Esophagus squamous epithelium (tissue), 5 donors: ENCODE measurements at places on chromosomes 5 and 9.

DNA sequence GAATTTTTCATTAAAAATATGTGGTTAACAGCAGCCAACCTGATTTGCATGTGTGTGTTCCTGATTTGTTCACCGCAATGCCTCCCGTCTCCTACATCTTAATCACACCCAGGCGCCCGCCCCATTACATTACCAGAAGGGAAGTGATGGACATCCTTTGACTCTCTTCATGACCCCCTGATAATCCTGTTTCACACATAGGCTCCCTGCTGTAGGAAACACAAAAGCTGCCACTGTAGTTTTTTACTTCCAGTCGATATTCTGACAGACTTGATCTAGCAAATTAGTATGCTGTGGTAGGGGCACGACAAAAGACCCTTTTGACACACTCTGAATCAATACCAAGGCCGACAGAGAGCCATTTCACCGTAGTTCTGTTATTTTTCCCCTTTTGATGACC is 287.8 kb upstream of the ISL1 start:
- DNase-seq = no peak

- DNase-seq = no peak
These were observed 607 bp downstream of the UHRF2 start for GRCh38 chr9:6413365-6414246.

DNA sequence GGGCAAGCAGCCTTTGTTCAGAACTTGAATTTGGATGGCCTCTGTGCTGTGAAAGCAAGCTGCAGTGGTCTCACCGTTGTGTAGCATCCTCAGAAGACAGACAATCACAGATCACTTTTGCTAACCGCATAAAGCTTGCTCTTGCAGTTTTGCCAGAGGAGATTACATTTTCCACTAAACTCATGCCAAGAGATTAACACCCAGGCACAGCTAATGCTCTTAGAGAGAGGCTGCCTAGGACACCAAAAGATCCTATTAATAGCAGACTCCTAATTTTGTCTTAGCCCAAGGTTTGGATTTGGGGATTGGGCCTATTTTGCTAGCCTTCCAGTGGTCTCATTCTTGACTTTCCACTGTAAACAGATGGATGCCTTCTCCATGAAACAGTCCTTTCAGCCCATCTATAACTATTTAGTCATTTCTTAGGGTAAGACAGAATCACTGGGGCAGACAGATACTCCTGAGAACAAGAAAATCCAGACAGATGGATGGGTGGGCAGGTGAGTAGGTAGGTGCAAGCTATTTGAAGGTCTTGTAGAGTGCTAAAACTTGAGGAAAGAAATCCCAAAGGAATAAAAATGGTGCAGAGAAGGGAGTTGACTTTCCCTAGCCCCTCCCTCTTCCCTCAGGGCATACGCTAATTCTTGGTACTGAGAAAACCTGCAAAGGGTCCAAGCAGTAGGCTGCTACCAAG is 506.2 kb downstream of the SPOCK1 start:
- no peak for DNase-seq

DNA sequence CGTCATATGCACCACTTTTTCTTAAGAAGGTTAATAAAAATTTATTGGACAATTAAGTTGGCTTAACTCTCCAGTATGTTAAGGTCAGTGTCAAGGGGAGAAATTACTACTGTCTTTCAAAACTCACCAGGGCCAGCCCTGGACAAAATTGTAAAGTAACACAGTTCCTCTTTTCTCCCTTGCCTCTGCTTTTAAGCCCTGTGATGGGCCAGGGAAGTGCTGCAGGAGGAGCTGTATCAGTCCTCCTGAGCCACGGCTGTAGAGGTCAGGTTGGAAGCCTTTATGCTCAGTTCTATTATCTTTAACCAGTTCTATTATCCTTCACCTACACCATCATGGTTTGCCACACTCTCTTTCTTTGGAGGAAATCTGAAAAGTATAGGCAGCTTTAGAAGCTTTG is 11.5 kb upstream of the PPP2R2B start:
- no peak for DNase-seq

GRCh38 chr5:148147415-148147814 is 20.9 kb upstream of the SPINK14 start:
- no peak for DNase-seq

DNA sequence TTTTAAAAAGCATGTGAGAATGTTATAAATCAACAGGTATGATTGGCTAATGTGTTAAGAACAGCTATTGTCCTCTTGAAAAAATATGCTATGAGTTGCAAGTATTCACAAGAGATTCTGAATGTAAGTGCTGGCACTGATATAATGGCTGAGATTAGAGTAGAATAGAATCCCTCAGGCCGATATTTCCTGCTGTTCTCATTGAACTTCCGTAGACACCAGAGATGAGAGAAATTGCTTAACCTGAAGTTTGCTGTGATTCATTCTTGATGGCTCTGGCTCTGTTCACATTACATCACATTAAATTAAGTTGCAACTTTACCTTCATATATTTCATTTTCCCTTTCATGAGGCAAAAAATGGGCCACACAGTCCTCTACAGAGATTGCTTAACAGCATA is 114.5 kb downstream of the BAAT start:
- no peak for DNase-seq

GRCh38 chr5:53423724-53424123 is 56.7 kb upstream of the FST start:
- no peak for DNase-seq

DNA sequence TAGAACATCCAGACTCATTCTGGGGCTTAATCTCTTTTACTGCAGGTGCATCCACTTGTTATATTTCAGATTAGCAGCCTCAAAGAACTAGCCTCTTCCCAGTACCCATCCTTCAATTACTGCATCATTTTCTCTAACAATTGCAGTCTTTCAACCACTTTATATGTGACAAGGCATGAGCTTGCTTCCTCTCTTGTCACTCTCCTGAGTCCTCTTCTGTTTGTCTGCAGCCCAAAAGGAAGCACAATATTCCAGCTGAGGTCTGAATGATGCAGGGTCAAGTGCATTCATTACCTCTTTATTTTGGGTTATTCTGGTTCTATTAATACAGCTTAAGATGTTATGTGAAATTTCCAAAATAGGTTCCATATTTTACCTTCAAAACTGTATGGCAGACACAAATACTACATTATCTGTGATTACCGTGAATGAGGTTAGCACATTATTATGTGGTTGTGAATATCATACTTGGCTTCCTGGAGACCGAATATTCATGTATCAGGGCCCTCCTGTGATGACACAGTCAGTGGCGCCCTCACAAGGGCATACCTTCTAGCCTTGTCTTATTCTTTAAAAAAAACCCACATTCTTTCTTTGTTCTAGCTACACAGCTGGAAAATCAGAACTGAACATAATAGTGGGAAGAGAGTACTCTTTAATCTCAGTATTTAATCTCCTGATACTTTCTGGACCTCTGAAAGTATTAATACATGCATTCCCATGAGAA is 323.8 kb downstream of the PDE4D start:
- DNase-seq = no peak

- DNase-seq = no peak
These were observed 31.9 kb upstream of the HAND1 start for GRCh38 chr5:154509784-154510555.

GRCh38 chr9:136687721-136688223 is 515 bp upstream of the AGPAT2 start:
- DNase-seq = no peak

- DNase-seq = no peak
These were observed 13.5 kb upstream of the B4GALT1 start for GRCh38 chr9:33180526-33181184.

GRCh38 chr9:74275872-74276508 is 221.1 kb upstream of the RORB start:
- DNase-seq = no peak

DNA sequence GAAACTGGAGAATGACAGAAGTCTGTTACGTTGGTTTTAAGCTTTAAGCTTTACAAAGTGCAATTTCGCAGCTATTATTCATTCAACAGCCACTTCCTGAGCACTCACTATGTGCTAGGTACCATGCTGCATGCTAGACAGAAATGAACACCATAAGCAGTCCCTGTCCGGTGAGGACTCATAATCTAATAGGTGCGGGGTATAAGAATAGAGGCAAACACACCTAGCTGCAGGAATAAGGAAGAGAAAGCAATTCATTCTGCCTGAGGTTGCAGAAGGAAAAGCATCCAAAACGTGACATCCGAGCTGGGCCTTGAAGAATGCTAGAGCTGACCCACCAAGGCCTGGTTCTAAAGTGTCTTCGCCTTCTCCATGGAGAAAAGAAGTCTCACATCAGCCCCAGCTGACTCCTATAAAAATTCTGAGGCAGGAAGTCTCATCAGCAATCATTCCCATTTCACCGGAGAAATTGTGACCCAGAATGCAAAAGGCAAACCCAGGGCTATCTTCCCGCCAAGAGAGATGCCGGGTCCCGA is 542 bp downstream of the FKBP15 start:
- DNase-seq = no peak

GRCh38 chr5:55860288-55860687 is 9.1 kb downstream of the IL31RA start:
- no peak for DNase-seq

DNA sequence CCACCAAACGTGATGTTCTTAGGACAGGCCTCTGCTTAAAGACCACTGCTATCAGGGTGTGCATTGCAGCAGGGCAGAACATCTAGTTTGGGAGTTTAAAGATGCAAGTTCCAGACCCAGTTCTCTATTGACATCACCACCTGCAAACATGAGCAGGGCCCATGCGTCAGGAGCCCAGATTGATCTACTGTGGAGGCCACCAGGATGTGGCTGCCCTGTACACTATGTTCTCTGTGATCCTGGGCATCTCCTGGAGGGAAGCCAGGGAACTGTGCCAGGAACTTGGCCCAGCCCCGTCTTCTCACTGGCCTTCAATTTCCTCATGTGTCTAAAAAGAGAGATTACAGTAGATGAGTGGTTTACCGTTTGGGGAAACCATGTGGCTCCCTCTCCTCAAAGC is 87.1 kb downstream of the PDE6A start:
- no peak for DNase-seq

DNA sequence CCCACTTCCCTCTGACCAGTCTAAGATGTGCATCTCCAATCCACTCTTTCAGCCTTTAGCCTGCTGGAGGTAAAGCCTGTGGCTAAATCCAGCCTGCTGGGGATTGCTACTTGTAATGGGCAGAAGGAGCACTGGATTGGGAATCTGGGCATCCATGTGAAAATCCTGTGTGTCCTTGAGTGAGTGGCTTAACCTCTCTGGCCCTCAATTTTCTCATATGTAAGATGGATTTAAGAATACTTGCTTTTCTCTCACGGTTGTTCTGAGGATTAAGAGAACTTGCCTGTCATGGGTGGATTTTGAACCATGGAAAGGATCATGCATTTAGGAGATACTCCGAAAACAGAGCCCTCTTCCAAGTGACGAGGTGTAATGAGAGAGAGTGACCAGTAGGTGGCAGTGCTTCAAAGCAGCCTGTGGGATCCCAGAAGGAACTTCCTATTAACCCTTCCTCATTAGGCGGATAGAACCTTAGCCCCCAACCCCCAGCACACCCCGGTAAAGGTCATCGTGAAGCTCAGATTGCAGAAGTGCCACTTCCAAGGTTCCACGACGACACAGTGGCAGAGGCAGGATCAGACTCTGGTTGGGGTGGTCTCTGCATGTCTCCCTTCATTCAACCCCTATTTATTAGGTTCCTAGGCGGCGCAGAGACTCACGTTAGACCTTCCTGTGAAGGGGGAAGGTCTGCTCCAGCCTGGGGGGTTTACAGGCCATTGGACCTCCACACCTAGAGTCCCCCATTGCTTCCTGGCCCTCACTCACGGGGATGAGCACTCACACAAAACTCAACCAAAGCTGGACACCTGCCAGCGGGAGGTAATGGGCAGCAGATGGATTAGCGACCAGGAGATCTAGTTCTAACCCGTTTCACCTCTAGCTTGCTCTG is 68.7 kb upstream of the ZNF618 start:
- DNase-seq = no peak

DNA sequence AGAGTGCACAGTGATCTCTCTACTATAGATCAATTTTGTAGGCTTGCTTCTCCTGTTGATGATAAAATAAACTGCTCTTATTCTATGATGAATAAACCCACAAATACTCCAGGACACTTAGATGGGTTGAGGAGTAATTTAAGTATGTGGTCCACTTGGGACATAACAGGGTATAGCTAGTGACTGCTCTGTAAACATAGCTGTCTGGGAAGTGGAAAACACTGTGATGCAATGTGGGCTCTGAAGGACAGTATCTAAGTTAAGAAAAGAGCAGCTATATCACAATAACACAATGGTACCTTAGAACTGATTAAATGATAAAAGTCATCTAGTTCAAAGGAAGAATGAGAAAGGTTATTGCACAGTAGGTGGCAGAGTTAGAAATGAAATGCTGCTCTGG is 294.3 kb upstream of the HAPLN1 start:
- DNase-seq = no peak

GRCh38 chr9:134539586-134540194 is 101.9 kb upstream of the COL5A1 start:
- no peak for DNase-seq

GRCh38 chr9:107039542-107039941 is 176.6 kb downstream of the ZNF462 start:
- no peak for DNase-seq

- DNase-seq = no peak
These were observed 57.7 kb upstream of the NXNL2 start for GRCh38 chr9:88477300-88477751.

- no peak for DNase-seq
These were observed 50.5 kb upstream of the SH3PXD2B start for GRCh38 chr5:172504701-172505402.

DNA sequence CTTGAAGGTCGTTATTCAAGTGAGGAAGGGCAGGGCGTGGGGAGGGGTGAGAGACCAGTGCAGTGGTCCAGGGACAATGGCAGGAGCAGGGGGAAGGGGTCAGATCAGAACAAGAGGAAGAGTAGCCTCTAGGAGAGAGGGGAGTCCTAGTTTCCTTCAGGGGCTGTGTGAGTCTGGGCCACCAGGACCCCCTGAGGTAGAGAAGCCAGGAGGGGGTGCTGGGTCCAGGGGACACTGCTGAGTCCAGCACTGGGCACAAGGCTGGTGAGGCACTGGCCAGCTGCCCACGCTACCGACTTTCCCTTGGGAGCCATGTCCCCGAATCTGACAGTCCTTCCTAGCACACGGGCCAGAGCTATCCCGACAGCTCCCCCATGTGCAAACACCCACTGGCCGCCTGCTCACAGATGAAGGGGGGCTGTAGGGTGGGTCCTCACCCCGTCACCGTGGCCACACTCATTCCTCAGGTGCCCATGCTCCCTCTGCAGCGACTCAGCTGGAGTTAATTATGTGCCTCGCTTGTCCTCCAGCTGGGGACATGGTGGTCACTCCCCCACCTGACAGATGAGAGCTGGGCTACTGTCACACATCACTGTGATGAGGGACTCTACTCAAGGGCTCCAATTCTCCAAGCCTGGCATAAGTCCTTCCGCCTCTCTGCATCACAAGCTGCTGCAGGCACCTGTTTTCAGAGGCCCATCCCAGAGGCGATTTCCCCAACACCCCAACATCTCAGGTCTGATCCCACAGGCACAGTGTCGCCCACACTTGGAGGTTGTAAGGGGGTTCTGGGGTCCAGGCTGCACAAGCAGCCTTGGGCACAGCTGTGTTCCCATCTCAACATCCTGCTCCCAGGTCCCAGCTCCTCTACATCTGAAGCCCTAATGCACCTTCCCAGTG is 115.1 kb downstream of the GABBR2 start:
- DNase-seq = no peak

- no peak for DNase-seq
These were observed 43.4 kb upstream of the FUBP3 start for GRCh38 chr9:130535818-130536521.
